BJ (cell line): ENCODE measurements at places on chromosomes 3 and 15. TPM values are rescaled to one million over a fixed set of nuclear protein-coding genes. Genes with fewer than 3 reads are reported as not detected.

DNA sequence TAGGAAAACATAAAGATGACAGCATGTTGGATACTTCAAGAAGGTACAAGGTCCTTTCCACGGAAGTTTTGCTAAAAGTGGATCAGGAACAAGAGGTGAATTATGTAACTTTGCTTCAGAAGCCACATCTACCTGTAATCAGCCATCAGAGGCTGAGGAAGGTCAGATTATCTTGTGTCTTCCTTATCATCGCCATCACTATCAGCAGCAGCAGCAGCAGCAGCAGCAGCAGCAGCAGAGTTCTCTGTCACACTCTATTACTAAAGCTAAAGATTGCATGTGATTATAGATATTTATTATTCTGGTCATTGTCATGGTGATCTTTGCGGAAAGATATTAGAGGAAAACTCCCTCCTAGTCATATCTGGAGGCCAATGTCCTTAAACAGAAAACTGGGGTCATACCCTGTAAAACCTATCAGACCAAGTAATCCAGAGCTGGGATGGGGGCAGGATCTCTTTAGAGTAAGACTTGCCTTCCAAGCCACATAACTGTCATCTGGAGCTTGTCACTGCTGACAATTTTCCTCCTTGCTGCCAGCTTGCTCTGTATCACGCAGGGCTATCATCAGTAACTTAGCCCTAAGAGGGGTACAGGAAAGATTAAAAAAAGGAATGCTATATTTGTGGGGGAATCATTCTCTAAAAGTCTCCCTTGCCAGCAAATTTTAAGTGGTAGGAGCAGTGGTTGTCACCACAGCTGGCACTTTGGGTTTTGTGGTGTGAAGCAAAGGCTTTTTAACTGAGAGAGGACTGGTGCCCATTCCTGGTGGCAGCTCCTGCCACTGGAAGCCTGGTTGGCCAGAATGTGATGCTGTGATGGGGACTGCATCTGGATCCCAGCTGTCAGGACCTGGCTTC lies 130.9 kb upstream of the RASGRP1 start:
- DNase-seq = no peak

- DNase-seq = no peak
These were observed 2.4 kb downstream of the ARHGEF3 start for GRCh38 chr3:56799251-56799882.

GRCh38 chr3:60135474-60135873 lies 1085.6 kb upstream of the CFAP20DC start:
- DNase-seq = no peak

Gene SENP2
- polyA plus RNA-seq = 9.9 and 16.9 TPM in 2 replicates

Gene SSUH2
- polyA plus RNA-seq = 0.25 and 0.26 TPM in 2 replicates

DNA sequence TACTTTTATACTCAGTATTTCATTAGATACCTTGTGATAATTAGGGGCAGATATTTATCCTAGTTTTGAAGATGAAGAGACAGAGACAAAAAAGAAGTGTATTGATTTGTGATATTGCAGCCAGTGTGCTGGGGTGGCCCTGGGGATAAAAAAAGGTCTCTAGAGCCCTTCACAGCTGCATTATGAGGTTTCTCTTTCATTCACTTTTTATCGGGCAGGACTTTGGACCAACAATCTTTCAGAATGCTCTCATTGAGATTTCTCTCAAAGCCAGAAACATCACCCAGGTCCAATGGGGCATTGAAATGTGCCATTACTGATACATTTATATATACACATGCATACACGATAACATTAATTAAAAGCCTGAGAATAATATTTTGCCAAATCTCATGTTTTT lies 20.5 kb upstream of the SELENOT start:
- no peak for DNase-seq

Gene TPRG1
- polyA plus RNA-seq = 0.16 TPM in 1 of 2 replicates, not detected in the other

DNA sequence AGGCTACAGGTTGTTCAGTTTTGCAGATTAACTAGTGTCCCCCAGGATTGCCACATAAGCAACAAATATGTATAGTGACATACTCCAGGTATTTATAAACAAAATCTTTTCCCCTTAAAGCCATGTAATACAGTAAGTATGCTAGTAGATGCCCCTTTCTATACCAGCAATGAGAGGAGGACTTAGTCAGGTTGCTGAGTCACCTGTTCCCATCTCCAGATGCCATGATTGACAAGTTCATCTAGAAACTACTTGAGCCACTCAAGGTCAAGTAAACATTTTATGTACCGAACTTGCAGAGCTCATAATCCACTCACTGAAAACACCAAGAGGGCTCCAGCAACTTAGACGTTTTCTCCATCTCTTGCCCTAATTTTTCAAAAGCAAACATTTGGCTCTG lies 18.2 kb downstream of the SLC9A9 start:
- no peak for DNase-seq

GRCh38 chr3:16855497-16855896 lies 29.3 kb upstream of the PLCL2 start:
- DNase-seq = no peak

DNA sequence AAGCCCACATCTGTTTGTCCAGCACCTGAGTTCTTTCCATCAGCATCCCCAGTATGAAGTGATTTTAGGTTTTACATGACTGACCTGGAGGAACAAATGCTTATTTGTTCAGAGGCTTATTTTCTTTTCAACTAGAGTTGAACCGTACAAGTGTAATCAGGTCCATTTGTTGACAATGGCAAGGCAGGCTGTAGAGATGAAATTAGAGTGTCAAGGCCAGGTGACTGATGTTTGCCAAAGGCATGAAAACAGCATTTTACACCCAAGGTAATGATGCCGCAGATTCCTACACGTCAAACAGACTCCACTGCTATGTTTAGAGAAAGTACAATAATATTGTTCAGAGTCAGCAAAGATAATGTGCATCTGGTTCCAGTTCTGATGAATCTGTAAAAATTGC lies 96.5 kb downstream of the KCNAB1 start:
- no peak for DNase-seq

DNA sequence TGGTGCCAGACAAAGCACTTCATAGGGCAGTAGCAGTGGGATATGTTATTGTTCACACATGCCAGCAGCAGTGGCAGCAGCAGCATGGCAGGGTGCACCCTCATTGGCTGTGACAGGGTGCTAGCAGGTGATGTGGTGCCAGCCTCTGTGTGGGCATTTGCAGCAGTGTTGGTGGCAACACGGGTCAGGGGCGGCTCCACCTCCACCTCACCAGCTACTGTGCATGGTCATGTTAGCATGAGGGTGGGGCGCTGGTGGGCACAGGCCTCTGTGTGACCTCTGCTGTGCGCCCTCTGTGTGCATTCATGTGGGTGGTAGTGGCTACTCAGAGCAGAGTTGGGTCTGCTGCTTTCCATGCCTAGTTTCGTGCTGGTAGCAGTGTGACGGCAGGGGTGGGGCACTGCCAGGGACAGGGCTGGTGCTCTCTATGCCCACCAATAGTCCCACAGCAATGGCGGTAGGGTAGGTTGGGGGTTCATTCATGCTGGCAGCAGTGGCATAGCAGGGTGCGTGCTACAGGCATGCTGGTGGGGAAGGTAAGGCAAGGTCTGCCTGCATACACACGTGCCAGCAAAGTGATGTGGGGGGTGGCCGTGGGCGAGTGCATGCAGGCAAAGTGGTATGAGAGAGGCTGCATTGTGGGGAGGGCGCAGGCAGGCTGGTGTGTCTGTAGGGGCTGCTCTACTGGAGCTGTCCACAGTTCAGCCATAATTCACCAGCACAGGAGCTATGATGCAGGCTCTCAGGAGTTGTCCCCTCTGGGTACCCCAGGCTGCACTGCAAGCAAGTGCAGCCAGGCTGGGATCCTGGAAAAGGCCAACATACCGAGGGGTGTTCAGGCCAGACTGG lies 402.7 kb downstream of the GRM7 start:
- DNase-seq = no peak

- no peak for DNase-seq
These were observed 3.6 kb downstream of the CAMP start for GRCh38 chr3:48226939-48227338.

Gene TMEM212
- not detected in 2 replicates for polyA plus RNA-seq

GRCh38 chr3:7999384-7999783 lies 502.2 kb upstream of the LMCD1 start:
- no peak for DNase-seq

- DNase-seq = peak; percentile 46
These were observed 572.2 kb downstream of the MECOM start for GRCh38 chr3:169091196-169091823.

- DNase-seq = no peak
These were observed 26.9 kb downstream of the MCTP2 start for GRCh38 chr15:94258246-94258645.

DNA sequence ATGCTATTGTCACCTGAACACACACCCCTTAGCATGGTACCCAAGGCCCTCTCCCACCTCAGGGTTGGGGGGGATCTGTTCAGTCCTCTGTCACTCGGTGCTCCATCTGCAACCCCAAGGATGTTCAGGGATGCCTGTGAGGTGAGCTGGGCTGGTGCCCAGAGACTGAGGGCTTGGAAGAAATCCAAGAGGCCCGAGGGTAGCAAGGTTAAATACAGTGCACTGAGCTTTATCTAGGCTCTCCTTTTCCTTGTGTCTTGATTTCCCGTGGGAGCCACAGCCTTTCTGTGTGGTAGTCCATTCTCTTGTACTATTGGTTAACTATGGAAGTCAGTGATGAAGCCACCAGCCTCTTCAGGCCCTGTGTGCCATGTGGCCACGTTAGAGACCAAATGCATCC lies 18.7 kb upstream of the WNT5A start:
- DNase-seq = no peak

GRCh38 chr3:36248374-36248773 lies 131.9 kb upstream of the STAC start:
- no peak for DNase-seq
